ENCODE measurements at places on chromosomes 5 and 9. TPM values are rescaled to one million over a fixed set of nuclear protein-coding genes. Genes with fewer than 3 reads are reported as not detected.

- H3K27ac ChIP-seq: no peak overlapping the region
- peaks cover 3% of the 10 kb centered on the region for H3K4me1 ChIP-seq
- no peaks in the 10 kb centered on the region for H3K27me3 ChIP-seq
- H3K4me3 ChIP-seq: no peak overlapping the region
- peaks cover 47% of the 10 kb centered on the region for H3K36me3 ChIP-seq
- DNase-seq: no peak
These were observed 15.8 kb downstream of the DNAJA1 start for GRCh38 chr9:33040792-33041431.

DNA sequence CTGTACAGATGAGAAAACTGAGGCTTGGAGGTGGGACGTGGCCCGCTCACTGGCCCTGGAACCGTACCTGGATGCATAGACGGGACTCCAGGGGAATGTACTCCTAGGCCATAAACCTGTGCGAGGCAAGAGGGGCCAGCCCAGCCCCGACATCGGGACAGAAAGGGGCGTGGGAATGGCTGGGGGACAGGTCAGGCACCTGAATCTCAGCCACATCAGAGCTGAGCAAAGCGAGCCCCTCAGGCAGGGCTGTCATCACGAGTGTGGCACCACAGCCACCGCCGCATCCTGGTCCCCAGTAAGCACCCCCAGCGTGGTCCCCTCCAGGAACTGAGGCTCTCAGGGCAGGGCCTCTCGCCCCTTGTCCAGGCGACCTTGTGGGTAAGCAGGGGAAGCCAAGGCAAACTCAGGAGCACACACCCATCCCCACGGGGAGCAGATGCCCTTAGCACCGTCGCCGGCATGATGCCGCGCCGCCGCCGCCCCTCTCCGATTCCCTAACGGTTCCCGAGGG lies 16.5 kb downstream of the NACC2 start:
- H3K27me3 ChIP-seq: no peaks in the 10 kb centered on the region
- H3K27ac ChIP-seq: no peak overlapping the region
- H3K4me1 ChIP-seq: peaks cover 11% of the 10 kb centered on the region
- no peak overlapping the region for H3K4me3 ChIP-seq
- DNase-seq: no peak
- peaks cover 2% of the 10 kb centered on the region for H3K36me3 ChIP-seq

DNA sequence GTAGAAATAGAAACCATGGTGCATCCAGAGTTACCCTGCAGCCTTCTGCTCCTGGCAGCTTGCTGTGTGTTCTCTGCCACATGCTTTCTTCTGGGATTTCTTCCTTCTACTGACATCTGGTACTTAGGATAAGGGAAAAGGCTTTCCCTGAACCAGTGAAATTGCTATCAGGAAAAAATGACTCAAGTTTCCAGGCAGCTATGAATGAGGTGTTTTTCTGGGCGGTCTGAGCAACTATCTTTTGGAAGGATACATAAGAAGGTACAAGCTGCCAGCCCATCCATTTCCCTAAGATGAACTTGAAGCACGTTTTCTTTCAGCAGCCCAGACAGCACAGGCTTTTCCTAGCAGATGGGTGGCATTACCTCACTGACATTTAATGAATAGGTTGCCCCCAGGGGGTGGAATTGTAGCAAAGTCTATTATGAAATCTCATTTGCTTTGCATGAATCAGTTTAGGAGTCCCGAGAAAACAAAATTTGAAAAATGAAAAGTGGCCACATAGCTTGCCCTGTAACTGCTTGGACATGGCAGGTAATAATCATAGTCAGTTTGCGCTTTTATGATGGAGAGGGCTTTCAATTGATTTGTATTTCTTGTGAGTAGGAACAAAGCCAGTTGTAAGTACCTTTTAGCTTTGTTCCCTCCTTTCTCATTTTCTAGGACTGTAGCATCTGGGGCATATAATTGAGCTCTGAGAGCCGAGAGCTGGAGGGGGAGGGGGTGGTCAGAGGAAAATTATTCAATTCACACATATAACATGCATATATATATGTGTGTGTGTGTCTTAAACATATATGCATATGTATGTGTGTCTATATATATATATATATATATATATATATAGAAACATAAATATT lies 108.5 kb downstream of the C9orf152 start:
- H3K4me1 ChIP-seq: peaks cover 38% of the 10 kb centered on the region
- H3K36me3 ChIP-seq: no peaks in the 10 kb centered on the region
- no peak for DNase-seq
- no peak overlapping the region for H3K4me3 ChIP-seq
- H3K27ac ChIP-seq: peak overlapping the region; percentile 36

- no peaks in the 10 kb centered on the region for H3K27me3 ChIP-seq
- H3K36me3 ChIP-seq: no peaks in the 10 kb centered on the region
- no peaks in the 10 kb centered on the region for H3K4me1 ChIP-seq
- H3K27ac ChIP-seq: no peak overlapping the region
- DNase-seq: no peak
These were observed 3.4 kb upstream of the ESM1 start for GRCh38 chr5:54988817-54989216.

GRCh38 chr9:123312306-123312877 lies 43.6 kb upstream of the CRB2 start:
- H3K27ac ChIP-seq: no peak overlapping the region
- H3K4me3 ChIP-seq: no peak overlapping the region
- no peaks in the 10 kb centered on the region for H3K27me3 ChIP-seq
- DNase-seq: no peak
- no peaks in the 10 kb centered on the region for H3K36me3 ChIP-seq

GRCh38 chr5:142856269-142856782 lies 86.1 kb downstream of the ARHGAP26 start:
- H3K36me3 ChIP-seq: no peaks in the 10 kb centered on the region
- H3K27ac ChIP-seq: no peak overlapping the region
- no peak overlapping the region for H3K4me3 ChIP-seq
- H3K4me1 ChIP-seq: peaks cover 23% of the 10 kb centered on the region

DNA sequence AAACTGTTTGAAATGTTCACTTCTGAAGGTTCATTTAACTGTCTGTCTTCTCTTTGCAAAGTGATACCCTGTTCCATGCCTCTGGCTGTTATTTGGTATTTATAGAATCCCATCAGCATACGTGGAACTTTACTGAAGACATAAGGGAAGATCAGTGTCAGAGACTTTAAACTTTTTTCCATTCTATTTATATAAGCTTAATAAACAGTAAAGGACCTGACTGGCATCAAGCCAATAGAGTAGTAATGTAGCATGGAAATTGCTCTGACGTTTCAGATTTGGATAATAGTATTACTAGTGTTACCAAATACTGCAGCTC lies 94.9 kb upstream of the MINAR2 start:
- no peak for DNase-seq
- H3K4me3 ChIP-seq: no peak overlapping the region
- H3K4me1 ChIP-seq: no peaks in the 10 kb centered on the region

GAPT gene
- not detected for total RNA-seq

- peak overlapping the region; percentile 63 for H3K4me3 ChIP-seq
- H3K27me3 ChIP-seq: no peaks in the 10 kb centered on the region
- no peaks in the 10 kb centered on the region for H3K36me3 ChIP-seq
- DNase-seq: no peak
- H3K4me1 ChIP-seq: peaks cover 55% of the 10 kb centered on the region
These were observed 158.1 kb upstream of the IER5L start for GRCh38 chr9:129336130-129336528.

GRCh38 chr5:154734370-154735248 lies 20.6 kb upstream of the LARP1 start:
- no peaks in the 10 kb centered on the region for H3K36me3 ChIP-seq
- no peaks in the 10 kb centered on the region for H3K4me1 ChIP-seq
- H3K27me3 ChIP-seq: no peaks in the 10 kb centered on the region
- no peak overlapping the region for H3K27ac ChIP-seq

- no peak overlapping the region for H3K27ac ChIP-seq
- no peak overlapping the region for H3K4me3 ChIP-seq
- H3K4me1 ChIP-seq: no peaks in the 10 kb centered on the region
- H3K36me3 ChIP-seq: no peaks in the 10 kb centered on the region
These were observed 179.3 kb downstream of the SLC12A2 start for GRCh38 chr5:128262911-128263310.

DNA sequence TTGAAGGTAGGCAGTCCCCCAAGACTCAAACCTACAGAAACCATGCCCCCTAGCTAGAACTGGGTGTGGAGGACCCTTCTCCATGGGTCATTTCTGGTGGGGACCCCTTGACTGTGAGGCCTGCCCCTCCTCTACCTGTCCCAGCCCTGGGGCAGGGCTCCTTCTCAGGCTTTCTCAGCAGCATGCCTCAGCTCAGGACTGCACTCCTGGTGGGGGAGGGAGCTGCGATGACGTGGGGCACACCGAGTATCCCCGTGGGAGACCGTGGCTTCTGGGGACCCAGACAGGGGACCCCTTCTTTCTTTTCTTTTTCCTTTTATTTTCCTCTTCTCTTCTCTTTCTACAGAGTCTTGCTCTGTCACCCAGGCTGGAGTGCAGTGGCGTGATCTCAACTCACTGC lies 27.0 kb upstream of the PITX1 start:
- no peak for DNase-seq
- no peaks in the 10 kb centered on the region for H3K27me3 ChIP-seq
- no peak overlapping the region for H3K27ac ChIP-seq
- peaks cover under 1% of the 10 kb centered on the region for H3K4me1 ChIP-seq

DNA sequence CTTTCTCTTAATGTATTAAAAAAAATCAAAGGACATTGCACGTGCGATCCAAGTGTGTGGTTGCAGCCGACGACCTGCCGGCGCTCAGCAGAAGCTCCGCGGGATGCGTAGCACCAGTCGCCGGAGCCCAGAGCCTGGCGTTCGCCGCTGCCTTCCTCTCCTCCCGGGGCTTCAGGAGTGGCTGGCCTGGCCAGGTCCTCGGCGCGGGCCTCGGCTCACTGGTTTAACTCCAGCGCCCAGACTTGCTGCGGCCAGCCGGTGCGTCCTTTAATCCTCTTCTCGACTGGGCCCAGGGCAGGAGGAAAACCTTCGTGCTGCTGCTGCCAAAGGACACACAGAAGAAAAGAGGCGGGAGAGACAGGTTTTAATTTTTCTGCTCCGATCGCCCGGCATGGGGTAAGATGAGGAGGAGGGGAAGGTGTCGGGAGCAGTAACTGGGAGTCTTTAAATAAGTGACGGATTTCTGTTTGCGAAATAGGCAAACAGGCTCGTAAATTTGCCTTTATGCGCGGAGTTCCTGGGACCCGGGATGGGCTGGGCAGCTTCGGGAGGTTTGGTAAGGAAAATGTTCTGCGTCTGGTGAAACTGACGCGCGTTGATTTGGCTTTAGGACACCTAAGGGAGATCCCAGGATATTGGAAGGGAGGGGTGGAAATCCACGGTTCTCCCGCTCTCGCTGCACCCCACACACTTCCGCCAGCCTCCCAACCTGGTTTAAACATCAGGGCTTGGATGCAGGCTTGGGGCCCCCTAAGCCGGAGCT lies 2.3 kb downstream of the HAND1 start:
- no peak overlapping the region for H3K4me3 ChIP-seq
- H3K27ac ChIP-seq: no peak overlapping the region
- no peak for DNase-seq
- H3K36me3 ChIP-seq: no peaks in the 10 kb centered on the region
- peaks cover 87% of the 10 kb centered on the region for H3K27me3 ChIP-seq

GRCh38 chr9:134307674-134308638 lies 18.3 kb upstream of the RXRA start:
- H3K36me3 ChIP-seq: no peaks in the 10 kb centered on the region
- H3K4me3 ChIP-seq: no peak overlapping the region
- no peak overlapping the region for H3K27ac ChIP-seq
- DNase-seq: no peak
- no peaks in the 10 kb centered on the region for H3K4me1 ChIP-seq

GRCh38 chr9:109286981-109287380 lies 33.9 kb downstream of the EPB41L4B start:
- H3K36me3 ChIP-seq: no peaks in the 10 kb centered on the region
- no peaks in the 10 kb centered on the region for H3K27me3 ChIP-seq
- no peak overlapping the region for H3K4me3 ChIP-seq

DNA sequence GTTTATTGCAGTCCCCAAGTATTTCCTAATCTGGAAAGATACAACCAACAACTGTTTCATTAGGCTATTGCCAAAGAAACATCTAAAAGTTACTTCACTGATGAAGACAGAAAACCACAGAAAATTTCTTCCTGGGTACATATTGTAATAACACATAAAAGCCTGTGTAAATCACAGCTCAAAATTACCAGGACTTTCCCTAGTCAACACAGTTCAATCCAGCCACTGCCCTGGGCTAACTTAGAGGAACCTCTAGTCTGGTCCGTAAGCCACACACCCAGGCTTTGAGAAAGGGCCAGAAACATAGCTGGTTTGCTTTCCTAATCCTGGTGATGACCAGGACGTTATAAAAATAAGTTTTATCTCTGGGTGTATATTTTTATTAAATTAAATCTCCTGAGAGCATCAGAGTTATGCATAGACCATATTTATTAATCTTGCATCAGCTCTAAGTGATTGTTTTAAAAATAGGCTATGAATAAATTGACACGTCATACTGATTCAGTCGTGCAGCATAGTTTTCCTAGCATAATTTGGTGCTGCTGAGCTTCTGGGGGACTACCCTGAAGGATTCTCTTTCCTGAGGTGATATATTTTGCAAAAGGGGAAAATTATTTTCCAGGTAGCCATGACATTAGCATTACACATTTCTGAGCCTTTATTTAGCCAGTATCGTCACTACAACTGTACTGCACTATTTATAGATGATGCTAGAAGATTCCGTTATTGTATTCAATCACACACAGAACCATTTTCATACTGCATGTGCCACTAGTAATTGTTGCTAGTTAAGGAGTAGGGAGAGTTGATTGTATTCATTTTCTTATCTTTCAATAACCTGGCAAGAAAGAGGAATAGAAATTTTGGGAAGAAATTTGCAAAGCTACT lies 12.6 kb upstream of the MUSK start:
- H3K27ac ChIP-seq: peak overlapping the region; percentile 50
- no peak for DNase-seq
- no peaks in the 10 kb centered on the region for H3K27me3 ChIP-seq
- H3K4me3 ChIP-seq: peak overlapping the region; percentile 28
- H3K36me3 ChIP-seq: no peaks in the 10 kb centered on the region

TNFSF8 gene
- 0.96 TPM for total RNA-seq

CARTPT gene
- 12.7 TPM for total RNA-seq

SLC6A7 gene
- total RNA-seq: not detected

DNA sequence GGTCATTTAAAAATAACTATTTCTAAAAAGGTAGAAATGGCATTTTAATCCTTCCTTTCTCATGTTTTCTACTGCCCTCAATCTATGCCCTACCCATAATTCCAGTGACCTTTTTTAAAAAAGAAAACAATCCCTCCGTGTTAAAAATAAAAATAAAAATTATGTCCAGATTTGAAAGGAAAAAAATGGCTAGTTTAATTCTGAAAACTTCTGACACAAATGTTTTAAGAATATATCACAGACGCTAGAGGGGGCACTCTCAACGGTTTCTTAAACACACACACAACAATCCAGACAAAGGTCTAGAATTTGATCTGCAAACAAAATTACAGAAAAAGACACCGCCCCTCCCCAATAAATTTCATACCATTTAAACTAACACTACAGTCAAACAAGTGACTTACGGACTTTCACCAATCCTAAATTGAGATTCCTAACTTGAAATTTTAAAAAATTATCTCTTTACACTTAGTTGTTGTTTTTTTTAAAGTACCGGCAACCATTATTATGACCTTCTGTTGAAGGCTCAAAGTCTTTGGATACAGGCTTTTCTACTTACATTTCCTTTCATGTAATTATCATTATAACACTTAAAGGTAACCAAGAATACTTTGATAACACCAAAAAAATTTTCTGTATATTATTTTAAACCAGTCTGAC lies 38.2 kb downstream of the CLINT1 start:
- H3K4me3 ChIP-seq: no peak overlapping the region
- H3K27ac ChIP-seq: peak overlapping the region; percentile 41
- no peaks in the 10 kb centered on the region for H3K27me3 ChIP-seq
- H3K36me3 ChIP-seq: no peaks in the 10 kb centered on the region
- no peak for DNase-seq

FBXO38 gene
- total RNA-seq: 12.1 TPM

BTNL3 gene
- total RNA-seq: not detected
